ENCODE measurements at places on chromosomes 1 and 21. TPM values are rescaled to one million over a fixed set of nuclear protein-coding genes. Genes with fewer than 3 reads are reported as not detected.

Gene MPL
- total RNA-seq: not detected

Gene SCMH1
- total RNA-seq: 30.9 TPM

Gene RASAL2
- total RNA-seq: 59.4 TPM

Gene LRRC38
- total RNA-seq: not detected

Gene THEM5
- total RNA-seq: not detected

Gene KCNQ4
- not detected for total RNA-seq

Gene CLDN19
- not detected for total RNA-seq

Gene FMN2
- 11.2 TPM for total RNA-seq

Gene TMPRSS2
- total RNA-seq: not detected

Gene ASCL5
- total RNA-seq: not detected

Gene CFHR4
- not detected for total RNA-seq

DNA sequence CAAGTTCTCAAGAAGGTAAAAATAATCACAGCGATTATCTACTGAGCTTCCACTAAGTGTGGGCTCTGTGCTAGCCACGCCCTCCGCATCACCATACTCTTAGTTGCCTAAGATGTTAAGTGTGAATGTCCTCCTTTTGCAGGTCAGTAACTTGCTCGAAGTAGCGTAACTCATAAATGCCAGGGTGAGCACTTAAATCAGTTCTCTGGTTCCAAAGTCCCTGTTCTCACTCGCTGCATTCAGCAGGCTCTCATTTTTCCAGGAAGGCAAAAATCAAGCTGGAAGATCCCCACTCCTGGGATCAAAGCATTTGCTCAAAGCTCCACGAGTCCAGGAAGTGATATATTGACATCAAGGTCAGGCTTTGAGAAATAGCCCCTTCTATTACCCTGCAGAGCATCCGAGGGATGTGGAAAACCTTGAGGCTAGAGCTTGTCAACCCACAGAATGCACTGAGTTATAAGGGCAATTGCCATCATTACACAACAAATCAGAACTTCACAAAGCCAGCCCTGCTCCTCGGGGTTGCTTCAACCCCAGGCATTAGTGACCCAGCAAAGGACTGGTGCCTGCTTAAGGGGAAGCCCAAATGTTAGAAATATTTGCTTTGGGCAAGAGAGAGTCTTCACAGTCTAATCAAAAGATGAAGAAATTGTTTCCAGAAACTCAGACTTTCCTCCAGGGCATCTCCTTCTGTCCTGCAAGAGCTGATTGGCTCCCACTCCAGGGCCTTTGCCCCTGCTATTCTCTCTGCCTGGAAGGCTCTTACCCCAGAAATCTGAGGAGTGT lies 19.5 kb downstream of the SLC30A1 start:
- H3K27ac ChIP-seq: no peak overlapping the region
- no peaks in the 10 kb centered on the region for H3K4me1 ChIP-seq
- no peak for DNase-seq

DNA sequence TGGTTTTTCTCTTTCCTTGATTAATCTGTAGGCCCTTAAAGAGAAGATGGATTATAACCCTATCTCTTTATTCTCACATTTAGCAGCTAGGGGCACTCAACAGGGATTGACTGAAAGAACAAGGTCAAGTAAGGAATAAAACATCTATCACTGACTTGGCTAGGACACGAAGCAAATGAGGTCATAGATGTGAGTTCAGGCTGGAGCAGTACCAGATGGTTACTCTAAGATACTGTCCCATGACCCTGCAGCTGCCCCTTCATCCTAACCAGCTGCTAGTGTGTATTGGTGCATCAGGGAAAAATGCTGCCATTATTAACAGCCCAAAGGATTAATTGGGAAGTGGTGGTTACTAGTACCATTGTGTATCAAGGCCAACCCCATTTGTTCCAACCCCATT lies 221.9 kb downstream of the CTH start:
- no peaks in the 10 kb centered on the region for H3K4me1 ChIP-seq
- no peak overlapping the region for H3K4me3 ChIP-seq
- no peaks in the 10 kb centered on the region for H3K36me3 ChIP-seq
- no peak for DNase-seq
- H3K27me3 ChIP-seq: no peaks in the 10 kb centered on the region

- no peak for DNase-seq
- no peak overlapping the region for H3K4me3 ChIP-seq
- no peaks in the 10 kb centered on the region for H3K27me3 ChIP-seq
Measured at GRCh38 chr21:42475036-42475435, 21.0 kb downstream of the RSPH1 start.

DNA sequence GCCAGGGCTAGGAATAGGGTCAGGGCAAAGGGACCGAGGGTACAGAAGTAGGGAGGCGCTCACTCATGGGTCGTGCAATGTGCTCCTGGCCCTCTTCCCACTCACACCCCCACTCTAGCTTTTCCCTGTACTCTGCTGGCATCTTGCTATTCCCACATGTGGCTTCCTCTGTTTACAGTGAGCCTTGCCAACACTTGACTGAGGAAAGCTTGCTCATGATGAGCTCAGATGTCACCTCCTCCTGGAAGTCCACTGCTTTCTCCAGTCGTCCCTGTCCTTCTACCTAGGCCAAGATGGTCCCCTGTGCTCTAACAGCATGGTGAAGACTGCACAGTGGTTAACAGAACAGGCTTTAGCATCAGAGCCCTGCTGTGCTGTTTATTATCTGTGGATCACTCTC lies 8.0 kb upstream of the RIMS3 start:
- no peak overlapping the region for H3K27ac ChIP-seq
- peak; percentile 17 for DNase-seq
- peaks cover 5% of the 10 kb centered on the region for H3K27me3 ChIP-seq
- H3K4me1 ChIP-seq: no peaks in the 10 kb centered on the region

GRCh38 chr1:230384380-230385157 lies 41.6 kb downstream of the PGBD5 start:
- no peak overlapping the region for H3K4me3 ChIP-seq
- H3K27me3 ChIP-seq: no peaks in the 10 kb centered on the region
- no peak for DNase-seq
- no peak overlapping the region for H3K27ac ChIP-seq

GRCh38 chr1:158103861-158104522 lies 76.7 kb upstream of the CD1D start:
- peaks cover 11% of the 10 kb centered on the region for H3K4me1 ChIP-seq
- no peak overlapping the region for H3K4me3 ChIP-seq
- no peak overlapping the region for H3K27ac ChIP-seq
- no peak for DNase-seq

DNA sequence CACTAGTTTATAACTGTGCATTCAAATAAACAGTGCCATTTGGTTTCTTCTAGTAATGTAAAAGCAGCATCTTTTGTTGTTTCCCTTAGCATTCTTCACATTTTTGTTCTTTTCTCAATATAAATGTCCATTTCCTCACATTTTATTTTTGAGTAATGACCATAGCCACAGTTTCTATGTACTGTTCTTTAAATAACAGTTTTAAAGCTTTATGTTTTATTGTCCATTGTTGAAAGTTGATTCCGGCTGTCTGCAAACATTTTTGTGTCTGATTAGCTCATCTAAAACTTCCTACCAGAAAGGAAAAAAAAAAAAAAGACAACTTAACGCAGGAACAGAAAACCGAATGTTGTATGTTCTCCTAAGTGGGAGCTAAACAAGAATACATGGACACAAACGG lies 139.7 kb downstream of the MAGI3 start:
- no peaks in the 10 kb centered on the region for H3K27me3 ChIP-seq
- no peak overlapping the region for H3K27ac ChIP-seq
- DNase-seq: no peak
- no peaks in the 10 kb centered on the region for H3K36me3 ChIP-seq
- H3K4me3 ChIP-seq: no peak overlapping the region

GRCh38 chr1:205531191-205532025 lies 26.9 kb downstream of the CDK18 start:
- H3K4me1 ChIP-seq: no peaks in the 10 kb centered on the region
- peaks cover 8% of the 10 kb centered on the region for H3K27me3 ChIP-seq
- H3K4me3 ChIP-seq: no peak overlapping the region
- no peak overlapping the region for H3K27ac ChIP-seq

DNA sequence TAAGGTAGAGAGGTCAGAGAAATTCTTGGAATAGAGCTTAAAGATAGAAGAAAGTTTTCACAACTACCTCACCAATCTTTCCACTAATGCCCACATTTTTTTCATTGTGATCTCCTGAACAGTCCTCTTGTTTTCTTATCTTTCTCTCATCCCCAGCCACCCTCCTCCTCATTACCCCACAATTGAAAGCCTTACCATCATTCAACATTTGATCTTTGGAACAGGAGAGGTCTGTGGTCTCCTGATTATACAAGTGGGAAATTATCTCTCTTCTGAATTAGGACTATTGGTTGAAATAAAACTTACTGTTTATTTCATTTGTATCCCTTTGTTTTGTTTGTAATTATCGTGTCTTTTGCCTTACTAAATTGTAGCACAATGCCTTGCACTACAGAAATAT lies 29.6 kb downstream of the DNAH14 start:
- H3K27me3 ChIP-seq: no peaks in the 10 kb centered on the region
- H3K4me1 ChIP-seq: no peaks in the 10 kb centered on the region
- H3K36me3 ChIP-seq: no peaks in the 10 kb centered on the region
- H3K27ac ChIP-seq: no peak overlapping the region

DNA sequence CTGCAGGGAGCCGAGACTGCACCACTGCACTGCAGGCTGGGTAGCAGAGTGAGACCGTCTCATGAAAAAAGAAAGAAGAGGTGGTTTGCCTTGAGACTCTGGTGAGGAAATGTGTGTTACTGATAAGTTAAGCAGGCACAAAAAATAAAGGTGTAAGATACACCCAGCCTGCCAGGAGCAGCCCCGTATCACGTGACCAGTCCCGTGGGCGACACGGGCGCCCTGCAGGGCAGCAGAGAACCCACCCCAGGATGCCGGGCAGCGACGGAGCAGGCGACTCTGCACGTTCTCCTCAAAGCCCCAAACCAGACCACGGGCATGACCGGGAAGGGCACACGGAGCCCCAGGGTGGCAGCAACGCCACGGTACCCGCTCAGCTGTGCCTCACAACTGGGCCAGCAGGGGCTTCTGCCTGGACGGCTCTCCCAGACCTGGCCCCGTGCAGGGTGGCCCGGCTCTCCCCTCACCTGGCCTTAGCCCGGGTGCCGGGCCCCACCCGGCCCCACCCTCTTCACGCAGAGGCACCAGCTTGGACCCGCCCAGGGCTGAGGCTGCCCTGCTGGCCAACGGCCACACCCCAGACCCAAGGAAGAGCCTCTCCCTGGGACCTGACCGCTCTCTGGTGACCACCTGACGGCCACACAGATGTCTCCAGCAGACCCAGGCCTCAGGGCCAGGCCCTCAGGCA lies 8.1 kb upstream of the TNFRSF4 start:
- no peaks in the 10 kb centered on the region for H3K27me3 ChIP-seq
- no peaks in the 10 kb centered on the region for H3K4me1 ChIP-seq
- H3K4me3 ChIP-seq: no peak overlapping the region
- no peak overlapping the region for H3K27ac ChIP-seq

DNA sequence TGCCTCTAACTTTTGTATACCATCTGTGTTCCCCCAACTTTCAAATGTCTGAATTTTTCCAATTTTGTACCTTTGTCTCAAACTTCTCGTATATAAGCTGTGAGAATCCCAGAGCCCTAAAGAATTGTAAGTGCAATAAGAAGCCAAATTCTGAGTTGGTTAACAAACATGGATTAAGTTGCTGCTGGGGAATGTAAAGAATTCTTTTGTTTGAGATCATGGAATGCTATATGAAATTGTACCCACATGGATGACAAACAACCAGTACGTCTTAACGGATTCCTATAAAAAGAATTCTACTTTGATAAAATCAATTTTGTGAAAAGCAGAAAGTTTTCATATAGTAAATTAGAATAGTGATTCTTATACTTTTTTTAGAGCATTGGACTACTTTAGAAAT lies 72.4 kb upstream of the CYP2J2 start:
- H3K4me3 ChIP-seq: no peak overlapping the region
- no peak for DNase-seq
- H3K36me3 ChIP-seq: no peaks in the 10 kb centered on the region
- H3K4me1 ChIP-seq: peaks cover 13% of the 10 kb centered on the region
- no peak overlapping the region for H3K27ac ChIP-seq
- H3K27me3 ChIP-seq: peaks cover 2% of the 10 kb centered on the region

GRCh38 chr1:171188388-171189266 lies 3.5 kb downstream of the FMO2 start:
- DNase-seq: peak; percentile 79
- no peaks in the 10 kb centered on the region for H3K4me1 ChIP-seq
- no peak overlapping the region for H3K27ac ChIP-seq
- H3K4me3 ChIP-seq: no peak overlapping the region
- H3K36me3 ChIP-seq: no peaks in the 10 kb centered on the region

GRCh38 chr1:21124846-21125245 lies 51.9 kb downstream of the EIF4G3 start:
- DNase-seq: no peak
- no peaks in the 10 kb centered on the region for H3K27me3 ChIP-seq
- no peaks in the 10 kb centered on the region for H3K4me1 ChIP-seq
- no peak overlapping the region for H3K27ac ChIP-seq

DNA sequence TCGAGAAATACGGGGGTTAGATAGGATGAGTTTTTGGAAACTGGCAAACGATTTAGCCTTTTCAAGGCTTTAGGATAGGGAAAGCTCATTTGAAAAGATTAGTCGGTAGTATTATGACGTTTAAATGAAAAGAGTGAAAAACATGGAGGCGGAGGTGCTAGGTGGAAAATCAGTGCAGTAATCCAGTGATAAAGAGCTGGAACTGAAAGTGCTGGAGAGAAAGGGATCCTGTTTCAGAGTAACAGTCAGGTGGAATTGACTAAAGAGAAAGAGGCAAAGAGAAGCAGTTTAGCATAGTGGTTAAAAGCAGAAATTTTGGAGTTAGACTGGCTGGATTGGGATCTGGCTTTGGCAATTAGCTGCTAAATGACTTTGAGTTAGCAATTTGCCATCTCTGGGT lies 945 bp downstream of the WDR3 start:
- H3K36me3 ChIP-seq: peaks cover 10% of the 10 kb centered on the region
- DNase-seq: peak; percentile 51
- peak overlapping the region; percentile 58 for H3K27ac ChIP-seq
- H3K4me1 ChIP-seq: peaks cover 19% of the 10 kb centered on the region

- H3K4me1 ChIP-seq: no peaks in the 10 kb centered on the region
- H3K27me3 ChIP-seq: no peaks in the 10 kb centered on the region
- no peaks in the 10 kb centered on the region for H3K36me3 ChIP-seq
- DNase-seq: no peak
Measured at GRCh38 chr1:13930151-13930550, 230.2 kb downstream of the PRDM2 start.

DNA sequence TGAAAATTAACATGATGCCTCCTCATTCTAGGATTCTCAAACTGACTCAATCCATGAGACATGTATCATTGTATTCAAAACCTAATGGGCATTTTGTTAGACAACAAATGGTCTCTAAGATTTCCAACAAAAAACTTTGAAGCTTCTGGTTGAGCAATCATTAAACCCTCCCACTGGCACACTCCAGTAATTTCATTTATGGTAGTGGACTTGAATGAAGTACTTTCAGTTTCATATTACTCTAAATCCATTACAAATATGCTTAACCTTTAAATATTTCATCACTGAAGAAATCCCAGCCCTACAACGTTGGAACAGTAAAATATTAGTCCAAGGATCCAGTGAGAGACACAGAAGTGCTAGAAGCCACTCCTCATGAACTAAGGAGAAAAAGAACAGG lies 43.5 kb downstream of the GBP6 start:
- no peaks in the 10 kb centered on the region for H3K4me1 ChIP-seq
- H3K27me3 ChIP-seq: no peaks in the 10 kb centered on the region
- no peak overlapping the region for H3K27ac ChIP-seq
- peak overlapping the region; percentile 44 for H3K4me3 ChIP-seq
- no peaks in the 10 kb centered on the region for H3K36me3 ChIP-seq
- DNase-seq: no peak
